ENCODE measurements at places on chromosomes 2 and 18.

- DNase-seq = no peak
These were observed 1072.1 kb upstream of the FANCL start for GRCh38 chr2:59312967-59313940.

DNA sequence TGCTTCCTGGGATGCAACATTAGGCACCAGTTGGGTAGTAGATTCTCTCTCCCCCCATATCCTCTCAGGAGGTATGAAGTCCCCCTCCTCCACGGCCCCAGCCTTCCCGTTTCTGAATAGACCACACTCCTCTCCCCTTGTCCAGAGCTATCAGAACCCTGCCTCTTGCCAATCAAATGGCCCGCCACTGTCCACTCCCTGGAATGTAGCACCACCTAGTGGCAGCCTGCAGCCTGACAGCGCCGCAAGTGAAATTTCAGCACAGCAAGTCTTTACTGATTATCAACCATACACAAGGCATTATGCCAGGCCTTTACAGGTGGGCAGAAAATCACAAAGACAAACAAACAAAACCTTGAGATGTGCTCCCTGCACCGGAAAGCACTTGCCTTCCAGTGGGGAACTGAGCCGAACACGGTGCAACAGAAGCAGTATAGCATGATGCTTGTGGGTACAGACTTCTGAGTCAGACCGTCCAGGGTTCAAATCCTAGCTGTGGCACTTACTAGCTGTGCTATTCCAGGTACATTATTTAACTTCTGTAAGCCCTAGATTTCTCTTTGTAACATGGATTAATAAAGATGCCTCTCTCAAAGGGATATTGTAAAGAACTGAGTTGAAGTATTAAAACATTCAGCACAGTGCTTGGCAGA, 174.0 kb downstream of the SMAD2 start:
- peak; percentile 84 for DNase-seq

DNA sequence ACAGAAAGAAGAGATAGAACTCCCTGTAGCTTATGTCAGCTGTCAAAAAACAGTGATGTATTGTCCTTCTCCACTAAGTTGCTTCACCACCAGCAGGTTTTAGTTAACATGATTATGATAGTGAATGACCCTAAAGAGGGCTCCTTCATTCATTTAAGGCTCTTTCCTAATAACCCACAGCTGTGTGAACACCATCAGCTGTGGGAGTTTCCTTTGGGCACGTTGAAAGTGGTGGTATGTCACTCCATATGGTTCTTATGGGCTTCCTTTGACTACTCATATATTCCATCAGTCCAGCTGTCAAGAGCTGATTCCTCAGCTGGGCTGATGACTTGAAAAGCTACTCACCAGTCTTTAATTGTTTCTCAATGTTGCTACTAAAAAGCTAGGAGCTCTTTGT, 210.3 kb downstream of the UBE2E3 start:
- no peak for DNase-seq

DNA sequence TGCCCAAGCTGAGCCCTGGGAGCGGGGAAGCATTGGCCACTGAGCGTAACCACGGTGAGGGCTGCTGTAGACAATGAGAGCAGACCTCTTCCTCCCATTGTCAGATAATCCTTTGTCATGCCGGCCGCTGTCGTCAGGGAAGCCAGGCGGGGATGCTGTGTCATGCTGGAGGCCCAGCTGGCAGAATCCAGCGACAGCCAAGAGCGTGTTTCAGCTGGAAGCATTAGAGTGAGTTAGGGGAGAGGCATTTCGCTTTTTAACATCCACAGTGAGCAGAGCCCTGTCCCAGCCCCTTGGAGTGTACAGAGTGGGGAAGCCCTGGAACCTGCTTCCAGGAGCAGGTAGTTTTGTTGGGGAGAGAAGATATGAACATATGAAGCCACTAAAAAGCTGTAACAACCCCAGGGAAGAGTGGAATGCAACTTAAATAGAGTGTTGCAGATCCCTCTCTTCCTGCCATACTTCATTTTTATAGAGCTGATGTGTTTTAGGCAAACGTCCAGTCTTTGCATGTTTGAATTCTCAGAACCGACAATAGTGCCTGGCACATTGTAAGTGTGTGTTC, 7.0 kb downstream of the CTIF start:
- DNase-seq = peak; percentile 94

DNA sequence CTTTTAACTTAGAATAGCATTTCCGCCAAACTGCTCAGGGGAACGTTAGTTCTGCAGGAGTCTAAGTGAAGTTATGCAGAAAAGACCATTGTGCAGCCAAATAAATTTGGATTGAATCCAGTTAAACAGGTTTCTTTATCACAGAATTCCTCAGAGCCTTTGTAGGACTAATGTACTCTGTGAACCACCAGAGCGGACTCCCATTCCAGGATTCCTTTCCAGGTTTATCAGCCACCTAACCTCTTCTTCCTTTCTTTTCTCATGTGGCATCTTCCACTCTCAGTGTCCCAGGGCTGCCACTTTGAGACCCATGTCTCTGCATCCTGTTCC, 350.4 kb downstream of the TSN start:
- peak; percentile 77 for DNase-seq

GRCh38 chr2:70767079-70767698, 811 bp downstream of the ADD2 start:
- no peak for DNase-seq

DNA sequence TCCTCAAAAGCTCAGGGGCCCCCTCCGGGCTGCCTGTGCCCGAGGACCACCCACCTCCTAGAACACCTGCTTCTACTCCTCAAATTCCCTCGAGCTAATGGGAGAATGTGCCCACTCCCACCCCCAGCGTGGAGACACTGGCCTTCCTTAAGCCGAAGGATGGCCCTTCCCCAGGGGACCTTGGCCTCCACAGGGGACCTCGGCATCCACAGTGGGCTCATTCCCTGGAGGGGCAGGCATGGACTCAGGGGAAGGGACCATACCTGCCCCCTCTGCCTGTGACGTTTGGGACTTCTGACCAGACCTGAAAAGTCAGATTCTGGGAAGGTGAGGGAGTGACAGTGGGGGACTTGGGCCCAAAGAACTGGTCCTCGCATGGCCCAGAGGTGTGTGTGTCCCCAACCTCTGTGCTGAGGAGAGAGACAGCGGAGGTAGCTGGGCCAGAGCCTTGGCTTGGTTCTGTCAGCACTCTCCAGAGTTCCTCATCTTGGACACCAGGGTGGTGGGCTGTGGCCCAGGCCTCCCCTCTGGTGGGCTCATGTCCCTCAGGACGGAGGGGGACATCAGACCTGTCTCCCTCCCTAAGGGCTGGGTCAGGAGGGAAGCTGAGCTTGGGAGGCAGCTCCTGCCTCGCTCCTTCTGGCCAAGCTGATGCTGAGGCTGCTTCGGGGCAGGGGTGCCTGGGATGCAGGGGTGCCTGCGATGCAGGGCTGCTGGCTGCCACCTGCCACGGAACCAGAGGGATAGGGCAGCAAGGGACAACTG, 240.4 kb downstream of the HAUS1 start:
- DNase-seq = no peak
